ENCODE measurements at places on chromosomes 12 and 14.

- no peak for DNase-seq
Observed at GRCh38 chr12:42516573-42516972, 73.0 kb downstream of the PRICKLE1 start.

GRCh38 chr12:5003025-5003666 is 40.5 kb upstream of the KCNA5 start:
- no peak for DNase-seq

GRCh38 chr12:2633825-2634200 is 161.0 kb upstream of the FKBP4 start:
- no peak for DNase-seq

- no peak for DNase-seq
Observed at GRCh38 chr14:51310505-51310944, 70.5 kb downstream of the TMX1 start.

GRCh38 chr14:33566082-33566481 is 384.8 kb downstream of the EGLN3 start:
- DNase-seq, result no peak

GRCh38 chr14:31819281-31819680 is 257.8 kb upstream of the ARHGAP5 start:
- DNase-seq, result no peak

- DNase-seq, result no peak
Observed at GRCh38 chr12:70779250-70779649, 141.3 kb downstream of the PTPRR start.

DNA sequence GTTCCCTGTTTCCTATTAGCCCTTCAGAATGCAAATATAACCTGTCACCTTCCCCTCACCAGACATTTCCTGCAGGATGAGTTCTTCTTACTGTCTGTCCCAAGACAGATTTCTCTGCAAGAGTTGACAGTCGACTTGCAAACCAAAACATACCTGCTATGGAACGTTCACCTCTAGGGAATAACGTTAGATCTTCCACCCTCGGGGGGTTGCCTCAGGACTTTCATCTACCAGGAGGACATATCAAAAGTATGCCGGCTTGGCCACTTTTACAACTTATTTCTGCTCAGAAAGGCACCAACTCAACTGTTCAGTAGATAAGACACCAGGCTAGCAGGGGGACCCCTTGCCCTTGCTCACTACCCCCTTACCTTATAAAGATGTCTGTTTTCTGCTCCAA is 92.5 kb downstream of the DAAM1 start:
- no peak for DNase-seq

GRCh38 chr14:95380350-95381042 is 60.8 kb upstream of the CLMN start:
- no peak for DNase-seq

- no peak for DNase-seq
Observed at GRCh38 chr12:9606247-9606646, 1.5 kb downstream of the KLRB1 start.

- DNase-seq, result peak; percentile 31
Observed at GRCh38 chr12:106753526-106753925, 21.0 kb upstream of the RIC8B start.

- DNase-seq, result no peak
Observed at GRCh38 chr12:76883811-76884210, 5.0 kb upstream of the CSRP2 start.

GRCh38 chr12:130976171-130976720 is 22.5 kb downstream of the ADGRD1 start:
- DNase-seq, result no peak

GRCh38 chr14:71267007-71267513 is 359.8 kb downstream of the PCNX1 start:
- DNase-seq, result no peak

GRCh38 chr12:116636608-116637519 is 77.7 kb downstream of the MAP1LC3B2 start:
- DNase-seq, result no peak

- no peak for DNase-seq
Observed at GRCh38 chr14:103418481-103418818, 33.2 kb downstream of the MARK3 start.

DNA sequence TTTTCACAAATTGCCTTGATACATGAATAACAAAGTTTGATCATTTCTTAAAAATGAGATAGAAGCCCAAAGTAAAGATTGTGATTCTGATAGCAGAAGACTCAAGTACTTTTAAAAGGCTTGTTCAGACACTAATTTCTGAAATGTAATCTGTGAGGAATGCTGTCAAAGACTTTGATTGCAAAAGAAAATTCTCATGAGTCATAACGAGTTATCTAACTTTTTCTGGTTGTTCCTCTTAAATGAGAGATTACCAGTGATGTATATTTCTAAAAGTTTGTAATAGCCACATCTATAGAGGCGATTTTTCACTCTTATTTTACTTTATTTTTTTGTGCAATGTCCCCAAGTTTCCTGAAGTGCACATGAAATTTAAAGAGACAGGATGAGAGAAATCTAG is 7.0 kb downstream of the PYGL start:
- DNase-seq, result no peak

- DNase-seq, result no peak
Observed at GRCh38 chr14:102490456-102490855, 19.1 kb downstream of the ANKRD9 start.

DNA sequence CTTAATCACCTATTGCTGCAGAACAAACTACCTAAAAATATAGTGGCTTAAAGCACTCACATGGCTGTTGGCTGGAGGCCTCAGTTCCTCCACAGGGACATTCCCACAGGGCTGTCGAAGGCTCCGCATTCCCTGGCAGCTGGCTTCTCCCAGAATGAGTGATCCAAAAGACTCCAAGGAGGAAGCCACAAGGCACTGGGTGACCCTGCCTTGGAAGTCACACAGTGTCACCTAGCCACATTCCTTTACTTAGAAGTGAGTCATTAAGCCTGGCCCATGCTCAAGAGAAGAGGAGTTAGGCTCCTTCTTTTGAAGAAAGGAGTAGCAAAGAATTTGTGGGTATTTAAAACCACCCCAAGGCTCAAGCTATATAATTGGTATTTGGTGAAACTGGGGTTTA is 63.9 kb upstream of the MAP1LC3B2 start:
- DNase-seq, result no peak

DNA sequence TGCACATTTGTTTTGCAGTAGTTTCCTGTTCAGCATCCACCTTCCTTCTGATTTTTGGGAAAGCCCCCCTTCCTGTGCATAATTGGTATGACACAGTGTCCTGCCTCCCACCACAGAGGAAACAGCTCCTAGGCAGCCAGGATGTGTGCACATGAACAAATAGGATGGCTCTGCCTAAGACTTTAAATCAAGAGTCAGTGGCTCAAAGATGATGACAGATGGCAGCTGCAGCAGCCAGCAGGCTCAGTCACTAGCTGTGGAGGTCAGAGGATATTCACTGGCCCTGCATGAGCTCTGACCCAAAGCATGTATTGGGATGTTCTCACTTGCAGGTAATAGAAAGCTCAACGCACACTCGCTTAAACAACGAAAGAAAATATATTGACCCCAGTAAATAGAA is 90.3 kb downstream of the KCNK10 start:
- no peak for DNase-seq

DNA sequence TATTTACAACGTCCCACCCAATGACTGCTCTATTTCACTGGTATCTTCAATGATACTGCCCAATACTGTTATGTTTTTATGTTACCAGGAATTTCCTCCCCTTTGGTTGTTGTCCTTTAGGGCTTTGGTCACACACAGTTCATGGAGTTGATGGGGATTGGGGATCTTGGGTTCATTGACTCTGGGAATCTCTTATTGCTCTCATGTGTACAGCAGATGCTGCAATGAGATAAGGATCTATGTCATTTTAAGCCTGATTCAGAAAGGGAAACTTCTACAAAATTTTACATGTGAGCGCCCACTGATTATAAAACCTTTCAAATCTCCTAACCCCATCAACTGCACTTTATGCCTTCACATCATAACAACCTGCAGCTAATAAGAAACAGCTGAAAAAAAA is 67.2 kb downstream of the FAR2 start:
- no peak for DNase-seq

- peak; percentile 21 for DNase-seq
Observed at GRCh38 chr14:61385002-61385685, 63.8 kb downstream of the PRKCH start.
